Upper lobe of left lung (tissue), 6 donors: ENCODE measurements at places on chromosomes 6 and 20.
A peak's percentile ranks its signal among the peaks of the same experiment; 100 is the strongest.

DNA sequence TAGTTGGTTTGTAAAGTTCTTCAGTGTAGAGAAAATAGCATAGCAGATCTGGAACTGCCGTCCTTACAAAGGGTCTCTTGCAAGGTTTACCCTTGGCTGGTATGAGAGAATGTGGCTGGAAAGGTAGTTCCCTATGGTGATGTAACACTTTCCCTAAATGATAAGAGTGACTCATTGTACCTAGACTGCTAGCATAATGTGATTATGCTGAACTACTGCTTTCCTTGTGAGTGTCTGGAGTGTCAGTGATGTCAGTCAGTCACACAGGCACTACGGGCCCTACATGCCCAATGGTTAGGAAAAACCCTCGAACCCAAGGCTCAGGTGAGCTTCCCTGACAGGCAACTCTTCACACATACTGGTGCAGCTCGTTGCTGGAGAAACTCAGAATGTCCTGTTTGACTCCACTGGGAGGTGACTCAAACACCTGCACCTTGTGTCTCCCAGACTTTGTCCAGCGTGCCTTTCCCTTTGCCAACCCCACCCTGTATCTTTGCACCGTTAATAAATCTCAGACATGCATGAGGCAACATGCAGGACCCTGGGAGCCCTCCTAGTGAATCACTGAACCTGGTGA is 28.4 kb upstream of the LY86 start:
- DNase-seq: no peak

DNA sequence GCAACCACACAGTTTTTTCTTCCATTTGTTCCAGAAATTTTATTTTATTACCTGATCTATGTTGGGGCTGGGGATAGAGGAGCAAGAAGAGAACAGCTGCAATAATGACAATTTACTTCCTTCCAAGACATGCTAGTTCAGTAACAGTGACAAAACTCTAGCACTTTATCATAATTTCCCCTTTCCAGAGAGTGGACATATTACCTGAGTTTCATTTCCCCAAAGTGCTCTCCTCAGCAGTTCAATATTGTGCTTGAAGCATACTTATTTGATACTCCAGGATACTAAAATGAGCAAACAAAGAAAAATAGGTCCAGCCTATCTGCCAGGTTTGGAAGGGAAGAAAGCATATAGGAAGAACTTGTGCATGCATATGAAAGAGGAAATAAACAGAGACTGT is 157.7 kb downstream of the ID4 start:
- DNase-seq: no peak

GRCh38 chr6:9732056-9732455 is 682.8 kb downstream of the TFAP2A start:
- DNase-seq: no peak

DNA sequence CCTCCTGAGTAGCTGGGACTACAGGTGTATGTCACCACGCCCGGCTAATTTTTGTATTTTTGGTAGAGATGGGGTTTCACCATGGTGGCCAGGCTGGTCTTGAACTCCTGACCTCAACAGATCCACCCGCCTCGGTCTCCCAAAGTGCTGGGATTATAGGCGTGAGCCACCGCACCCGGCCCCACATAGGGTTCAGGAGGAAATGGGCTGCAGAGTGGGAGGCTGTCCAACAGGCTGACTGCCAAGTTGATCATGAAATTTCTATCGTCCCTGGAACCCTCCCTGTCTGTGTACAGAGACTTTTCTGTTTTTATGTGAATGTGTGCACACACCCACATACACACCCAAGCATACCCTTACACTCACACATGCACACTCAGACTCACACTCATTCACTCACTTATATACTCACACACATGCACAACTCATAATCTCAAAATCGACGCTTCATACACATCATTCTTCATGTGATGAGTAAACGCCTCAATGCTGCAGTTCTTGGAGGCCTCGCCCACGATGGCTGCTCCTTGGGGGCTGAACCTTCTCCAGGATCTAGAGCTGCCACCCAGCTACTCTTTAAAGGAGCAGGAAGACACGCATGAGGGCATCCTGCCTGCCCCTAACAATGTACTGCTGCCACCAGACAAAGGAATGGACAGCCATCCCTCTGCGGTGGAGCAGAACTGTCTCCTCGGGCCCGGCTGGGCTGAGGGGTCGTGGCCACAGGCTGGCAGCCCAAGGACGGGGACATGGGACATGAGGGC is 35.6 kb downstream of the SUN5 start:
- no peak for DNase-seq

- DNase-seq: no peak
These were observed 8.8 kb upstream of the FAM8A1 start for GRCh38 chr6:17591287-17591686.

GRCh38 chr20:38875175-38875993 is 50.8 kb upstream of the FAM83D start:
- no peak for DNase-seq

GRCh38 chr6:166245148-166245547 is 63.0 kb downstream of the PRR18 start:
- DNase-seq: no peak

DNA sequence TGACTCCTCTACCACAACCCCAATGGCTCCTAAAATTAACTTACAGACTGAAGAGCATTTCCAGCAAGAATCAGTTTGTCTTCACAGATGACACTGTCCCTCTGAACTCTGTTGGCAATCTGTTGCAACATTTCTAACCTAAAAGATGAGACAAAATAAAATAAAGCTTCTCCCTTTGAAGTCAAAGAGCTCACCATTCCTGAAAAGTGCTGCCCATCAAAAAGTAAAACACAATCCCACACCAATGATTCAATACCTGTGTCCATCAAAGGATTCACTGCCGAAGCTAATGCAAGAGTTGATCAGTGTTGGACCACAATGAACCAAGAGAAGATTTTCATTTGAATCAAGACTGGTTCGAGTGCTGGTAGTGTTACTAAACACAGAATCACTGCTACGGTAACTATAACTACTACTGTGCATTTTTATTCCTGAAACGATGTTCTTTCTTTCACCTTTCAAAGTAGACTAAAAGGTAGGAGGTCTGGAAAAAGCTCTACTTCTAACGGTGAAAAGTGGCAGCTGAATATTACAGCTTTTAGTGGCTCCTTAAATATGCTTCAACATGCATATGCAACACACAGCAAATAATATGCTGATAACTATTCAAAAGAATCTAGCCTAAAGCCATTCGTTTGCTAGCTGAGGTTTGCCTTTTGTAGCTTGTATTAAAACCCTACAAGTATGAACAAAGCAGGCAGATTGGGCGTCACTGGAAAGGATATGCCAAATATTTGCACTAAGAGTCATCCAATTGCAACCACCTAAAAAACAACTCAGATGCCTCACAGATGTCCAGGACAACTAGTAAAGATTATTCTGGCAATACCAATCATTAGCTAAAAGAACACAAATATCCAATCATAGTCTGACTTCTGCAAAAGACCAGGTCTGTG is at the start of gene DST:
TSS of gene DST (minus strand) at position 524 of the 896 bp plus-strand sequence.
- no peak for DNase-seq

DNA sequence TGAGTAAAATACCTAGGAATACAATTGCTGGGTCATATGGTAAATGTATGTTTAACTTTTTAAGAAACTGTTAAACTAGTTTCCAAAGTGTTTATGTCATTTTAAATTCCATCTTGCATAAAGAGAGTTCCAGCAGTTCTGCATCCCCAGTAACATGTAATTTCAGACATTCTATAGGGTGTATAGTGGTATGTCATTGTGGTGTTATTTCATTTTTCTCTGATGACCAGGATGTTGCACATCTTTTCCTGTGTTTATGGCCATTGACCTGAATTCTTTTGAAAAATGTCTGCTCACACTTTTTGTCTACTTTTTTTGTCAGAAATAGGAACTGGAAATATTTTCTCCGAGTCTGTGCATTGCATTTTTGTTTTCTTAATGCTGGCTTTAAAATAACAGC is 128.9 kb downstream of the TMEM200A start:
- DNase-seq: no peak

DNA sequence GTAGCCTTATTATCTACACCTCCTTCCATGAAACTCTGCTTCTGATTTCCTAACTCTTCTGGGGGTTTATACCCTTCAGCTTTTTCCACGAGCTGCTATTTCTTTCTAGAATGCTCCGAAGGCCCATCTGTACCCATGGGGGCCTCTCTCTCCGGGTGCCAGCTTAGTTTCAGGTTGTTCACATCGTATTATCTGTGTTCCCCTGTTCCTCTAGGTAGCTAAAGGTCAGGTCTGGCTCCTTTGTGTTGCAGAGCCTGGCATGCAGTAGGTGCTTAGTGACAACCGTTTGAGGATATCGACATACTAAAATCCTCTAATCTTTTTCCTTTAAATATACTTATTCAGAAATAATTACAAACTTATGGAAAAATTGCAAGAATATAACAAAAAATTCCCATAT is 73.0 kb downstream of the UST start:
- DNase-seq: no peak

DNA sequence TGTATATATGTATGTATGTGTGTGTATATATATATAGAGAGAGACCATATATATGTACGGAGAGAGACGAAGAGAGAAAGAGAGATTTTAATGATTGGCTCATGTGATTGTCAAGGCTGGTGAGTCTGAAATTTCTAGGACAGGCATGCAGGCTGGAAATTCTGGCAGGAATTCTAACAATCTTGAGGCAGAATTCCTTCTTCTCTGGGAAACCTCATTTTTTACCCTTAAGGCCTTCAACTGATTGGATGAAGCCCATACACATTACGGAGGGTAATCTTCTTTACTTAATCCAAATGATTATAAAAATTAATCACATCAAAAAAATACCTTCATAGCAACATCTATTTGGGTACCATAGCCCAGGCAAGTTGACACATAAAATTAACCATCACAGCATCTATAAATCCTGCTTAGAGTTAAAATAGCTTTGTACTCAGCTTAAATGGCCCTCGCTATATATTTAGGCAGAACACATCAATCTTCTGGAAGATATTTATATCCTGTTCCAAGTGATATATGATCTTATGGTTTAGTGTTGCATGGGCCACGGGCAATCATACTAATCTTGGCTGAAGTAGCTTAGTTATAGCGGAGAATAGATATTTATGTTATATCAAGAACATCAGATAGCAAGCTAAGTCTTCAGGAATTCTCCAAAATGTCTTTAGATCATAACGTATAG is 36.6 kb downstream of the ABRACL start:
- no peak for DNase-seq

DNA sequence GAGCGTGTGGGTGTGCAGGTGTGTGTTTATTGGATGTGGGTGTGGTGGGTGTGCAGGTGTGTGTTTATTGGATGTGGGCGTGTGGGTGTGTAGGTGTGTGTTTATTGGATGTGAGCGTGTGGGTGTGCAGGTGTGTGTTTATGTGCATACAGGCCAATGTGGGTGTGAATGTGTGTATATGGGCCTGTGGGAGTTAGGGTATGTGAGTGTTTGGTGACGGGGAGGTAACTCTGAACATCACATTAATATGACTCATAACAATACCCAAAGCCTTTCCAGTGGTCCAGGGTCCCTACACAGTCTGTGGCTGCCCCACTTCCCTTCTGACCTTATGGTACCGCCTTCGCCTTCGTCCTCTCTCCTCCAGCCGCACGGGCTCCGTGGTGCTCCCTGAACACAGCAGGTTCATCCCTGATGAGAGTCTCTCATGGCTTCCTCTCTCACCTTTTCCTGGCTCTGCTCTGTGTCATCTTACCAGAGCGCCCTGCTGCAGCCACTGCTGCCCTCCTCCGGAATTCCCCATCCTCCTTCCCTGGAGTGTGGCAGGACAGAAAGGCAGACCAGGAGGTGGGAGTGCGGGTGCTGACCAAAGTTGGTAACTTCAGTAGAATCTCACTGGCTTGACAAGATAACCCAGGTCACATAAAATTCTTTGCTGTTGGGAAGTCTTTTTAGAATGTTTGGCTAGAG is 80.0 kb downstream of the SLC2A10 start:
- no peak for DNase-seq

DNA sequence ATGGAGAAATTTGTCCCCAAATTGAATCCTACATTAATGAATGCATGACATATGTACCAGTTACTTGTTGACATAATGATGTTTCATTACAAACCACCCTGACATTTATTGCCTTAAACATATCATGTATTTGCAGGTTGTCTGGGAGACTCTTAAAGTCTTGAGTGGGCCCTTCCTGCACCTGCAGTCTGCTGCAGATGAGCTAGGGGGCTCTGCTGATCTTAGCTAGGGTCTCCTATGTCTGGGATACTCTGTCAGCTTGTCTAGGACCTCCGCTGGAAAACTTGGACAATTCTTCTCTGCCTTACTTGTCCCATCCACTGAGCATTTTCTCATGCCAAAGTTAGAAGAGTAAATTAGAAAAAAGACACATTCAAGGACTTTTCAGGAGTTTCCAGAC is 581.6 kb downstream of the HAO1 start:
- no peak for DNase-seq

DNA sequence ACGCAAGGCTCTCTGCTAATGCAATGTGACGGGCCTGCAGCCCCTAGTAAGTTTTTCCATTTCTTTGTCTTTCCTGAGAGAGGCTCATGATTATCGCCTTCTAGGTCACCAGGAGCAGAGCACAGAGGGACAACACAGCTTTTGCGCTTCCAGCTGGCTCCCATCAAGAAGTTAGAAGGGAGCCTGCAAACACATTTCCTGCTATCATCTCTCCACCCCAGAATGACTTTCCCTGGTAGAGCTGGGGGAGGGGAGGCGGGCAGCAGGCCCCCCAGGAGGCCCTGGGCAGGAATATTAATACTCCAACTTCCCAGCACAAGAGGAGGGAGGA is 35.7 kb upstream of the CCDC167 start:
- no peak for DNase-seq

DNA sequence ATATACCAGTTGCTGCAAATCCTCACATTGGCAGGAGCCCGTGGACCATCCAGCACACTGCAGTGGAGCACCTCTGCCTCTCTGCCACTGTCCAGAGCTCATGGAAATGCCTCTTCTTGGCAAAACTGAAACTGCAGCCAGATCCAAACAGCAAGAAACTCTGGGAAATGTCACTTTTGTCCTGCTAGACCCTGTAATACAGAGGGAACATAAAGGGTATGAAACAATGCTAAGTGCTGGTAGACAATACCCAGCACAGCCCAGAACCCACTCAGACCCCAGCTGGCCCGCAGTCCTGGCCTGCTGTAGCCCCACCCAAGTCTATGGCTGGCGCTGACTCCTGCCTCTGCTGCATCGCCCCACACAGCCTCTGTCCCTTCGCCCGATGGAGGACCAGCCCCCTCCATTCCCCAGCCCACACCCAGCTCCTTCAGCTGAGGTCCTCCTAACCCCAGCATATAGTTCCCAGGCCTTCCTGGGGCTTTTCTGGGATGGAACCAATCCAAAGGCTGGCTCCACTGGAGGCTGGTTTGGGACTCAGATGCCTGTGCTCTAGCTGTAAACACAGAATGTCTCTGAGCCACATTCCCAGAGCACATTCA is 242.5 kb downstream of the LRFN2 start:
- DNase-seq: peak; percentile 34

DNA sequence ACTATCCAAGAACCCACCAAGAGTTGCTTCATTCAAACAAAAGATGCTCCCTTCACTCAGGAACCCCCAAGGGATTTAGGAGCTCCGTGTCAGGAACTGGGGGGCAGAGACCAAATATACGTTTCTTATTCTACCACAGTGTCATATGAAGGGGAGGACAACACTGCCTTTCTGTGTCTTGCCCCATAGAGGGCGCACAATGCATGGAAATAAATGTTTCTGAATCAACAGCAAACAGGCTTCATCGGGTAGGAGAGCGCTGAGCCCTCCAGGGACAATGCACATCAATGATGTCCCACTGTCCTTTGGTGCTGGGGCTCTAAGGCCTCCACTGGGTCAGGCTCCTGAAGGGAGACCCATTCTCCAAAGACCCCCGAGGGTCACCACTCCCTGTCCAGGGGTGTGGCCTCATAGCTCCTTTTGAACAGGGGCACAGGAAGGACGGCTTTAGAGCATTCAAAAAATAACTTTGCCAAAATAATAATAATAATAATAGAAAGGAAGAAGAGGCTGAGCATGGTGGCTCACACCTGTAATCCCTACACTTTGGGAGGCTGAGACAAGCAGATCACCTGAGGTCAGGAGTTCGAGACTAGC is 31.1 kb downstream of the PLG start:
- DNase-seq: no peak
